ENCODE measurements at places on chromosomes 11 and 22.

DNA sequence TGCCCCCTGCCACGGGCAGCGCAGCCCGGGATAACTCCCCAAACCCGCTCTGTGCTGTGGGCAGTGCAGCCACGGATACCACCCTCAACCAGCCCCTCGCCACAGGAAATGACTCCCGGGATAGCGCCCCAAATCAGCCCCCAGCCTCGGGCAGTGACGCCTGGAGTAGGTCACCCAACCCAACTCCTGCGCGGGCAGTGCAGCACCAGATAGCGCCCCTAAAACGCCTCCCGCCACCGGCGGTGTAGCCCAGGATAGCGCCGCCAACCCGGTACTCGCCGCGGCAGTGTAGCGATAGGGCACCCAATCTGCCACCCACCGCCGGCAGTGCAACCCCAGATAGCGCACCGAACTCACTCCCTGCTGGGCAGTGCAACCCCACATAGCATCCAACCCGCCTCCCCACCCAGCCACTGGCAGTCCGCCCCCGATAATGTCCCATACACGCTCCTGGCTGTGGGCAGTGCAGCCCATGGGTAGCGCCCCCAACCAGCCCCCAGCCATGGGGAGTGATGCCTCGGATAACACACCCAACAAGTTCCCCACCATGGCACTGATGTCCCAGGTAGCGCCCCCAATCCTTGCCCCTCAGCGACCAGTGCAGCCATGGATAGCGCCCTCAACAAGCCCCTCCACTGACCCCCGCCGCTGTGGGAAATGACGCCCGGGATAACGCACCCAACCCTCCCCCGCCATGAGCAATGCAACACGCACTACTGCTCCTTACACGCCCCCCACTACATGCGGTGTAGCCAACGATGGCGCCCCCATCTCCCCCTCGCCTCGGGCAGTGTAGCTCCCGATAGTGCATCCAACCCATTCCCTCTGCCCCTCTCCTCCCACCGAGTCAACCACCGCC lies 1.5 kb downstream of the RFPL2 start:
- no peak for DNase-seq

GRCh38 chr22:45425531-45426265 lies 12.2 kb downstream of the RIBC2 start:
- no peak for DNase-seq

GRCh38 chr11:113618360-113618759 lies 87.7 kb downstream of the TMPRSS5 start:
- peak; percentile 62 for DNase-seq

DNA sequence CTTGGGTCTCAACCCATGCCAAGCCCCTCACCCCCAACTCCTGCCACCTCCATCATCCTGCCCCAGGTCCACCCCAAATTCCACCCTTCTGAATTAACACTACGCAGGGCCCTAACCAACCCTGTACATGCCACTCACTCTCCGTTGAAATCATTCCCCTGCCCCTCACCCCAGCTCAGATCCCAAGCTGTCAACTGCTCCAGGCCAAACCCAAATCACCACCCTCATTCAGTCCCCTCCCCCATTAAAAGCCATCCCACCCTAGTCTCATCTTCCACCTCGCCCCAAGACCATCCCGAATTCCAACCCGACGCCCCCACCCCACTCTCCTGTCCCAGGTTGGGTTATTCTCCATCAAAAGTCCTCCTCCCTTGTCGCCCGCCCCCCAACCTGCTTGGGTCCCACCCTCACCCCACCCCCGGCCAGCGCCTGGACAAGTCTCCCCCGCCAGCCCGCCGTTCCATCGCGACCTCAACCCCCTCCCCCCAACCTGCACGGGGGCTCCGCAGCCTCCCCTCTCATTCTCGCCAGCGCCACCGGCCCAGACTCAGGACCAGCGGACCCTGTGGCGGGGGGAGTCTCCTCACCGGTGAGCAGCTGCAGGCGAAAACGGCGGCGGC lies 466 bp downstream of the FAM168A start:
- no peak for DNase-seq

DNA sequence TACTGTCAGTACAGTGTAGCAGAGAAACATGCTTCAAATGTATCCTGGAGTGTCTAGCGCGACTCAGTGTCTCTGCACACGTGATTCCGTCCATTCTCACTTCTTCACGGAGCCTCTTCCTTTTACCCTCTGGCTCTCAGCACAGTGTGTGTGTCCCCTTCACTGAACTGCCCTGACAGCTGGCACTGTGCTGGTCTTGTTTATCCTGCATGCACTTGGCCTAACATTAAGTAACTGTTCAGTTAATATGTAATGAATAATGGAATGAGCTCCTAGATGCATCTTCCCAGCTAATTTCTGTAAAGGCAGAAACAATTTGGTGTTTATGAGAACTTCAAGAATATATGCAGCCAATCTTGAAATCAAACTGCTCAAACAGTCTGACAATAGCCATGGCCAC lies 44.4 kb downstream of the KMT5B start:
- DNase-seq, result no peak

GRCh38 chr22:38953577-38954413 lies 3.6 kb upstream of the APOBEC3A start:
- DNase-seq, result no peak

- no peak for DNase-seq
Observed at GRCh38 chr11:28877340-28877739, 769.2 kb downstream of the METTL15 start.

- no peak for DNase-seq
Observed at GRCh38 chr11:20026629-20027555, 133.4 kb downstream of the DBX1 start.

DNA sequence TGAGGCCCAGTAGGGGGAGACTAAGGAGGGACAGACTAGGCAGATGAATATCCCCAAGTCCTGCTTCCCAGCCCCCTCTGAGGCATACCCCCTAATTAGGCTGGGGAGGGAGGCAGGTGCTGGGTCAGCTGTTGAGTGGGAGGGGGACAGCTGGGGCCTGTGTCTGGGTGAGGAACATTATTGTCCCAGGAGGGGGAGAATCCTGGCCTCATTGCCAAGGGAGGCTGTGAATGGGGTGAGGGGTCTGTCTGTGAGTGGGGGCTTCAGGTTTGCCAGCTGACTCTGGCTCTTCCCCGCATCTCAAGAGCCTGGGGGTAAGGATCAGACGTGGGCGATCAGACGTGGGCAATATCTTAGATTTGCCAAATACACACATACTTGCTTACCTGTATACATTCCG lies 2.1 kb downstream of the INPPL1 start:
- DNase-seq, result no peak

DNA sequence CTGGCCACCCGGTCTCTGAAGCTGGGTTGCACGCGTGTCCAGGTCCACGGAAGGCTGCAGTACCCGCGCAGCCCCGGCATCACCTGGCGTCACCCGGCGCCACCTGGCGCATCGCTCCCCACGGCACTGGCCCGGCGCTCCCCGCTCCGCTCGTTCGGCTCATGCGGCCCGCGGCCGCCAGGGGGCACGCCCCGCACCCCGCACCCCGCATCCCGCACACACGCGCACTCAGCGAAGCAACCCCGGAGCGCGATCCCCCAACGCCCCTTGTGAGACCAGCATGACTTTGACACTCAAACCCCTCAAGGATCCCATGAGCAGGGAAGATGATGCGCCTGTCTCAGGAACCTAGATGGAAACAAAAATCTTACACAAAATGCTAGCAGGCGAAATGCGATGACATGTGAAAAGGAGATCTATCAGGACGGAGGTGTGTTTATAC lies 11.9 kb downstream of the B3GNT6 start:
- DNase-seq, result peak; percentile 47

DNA sequence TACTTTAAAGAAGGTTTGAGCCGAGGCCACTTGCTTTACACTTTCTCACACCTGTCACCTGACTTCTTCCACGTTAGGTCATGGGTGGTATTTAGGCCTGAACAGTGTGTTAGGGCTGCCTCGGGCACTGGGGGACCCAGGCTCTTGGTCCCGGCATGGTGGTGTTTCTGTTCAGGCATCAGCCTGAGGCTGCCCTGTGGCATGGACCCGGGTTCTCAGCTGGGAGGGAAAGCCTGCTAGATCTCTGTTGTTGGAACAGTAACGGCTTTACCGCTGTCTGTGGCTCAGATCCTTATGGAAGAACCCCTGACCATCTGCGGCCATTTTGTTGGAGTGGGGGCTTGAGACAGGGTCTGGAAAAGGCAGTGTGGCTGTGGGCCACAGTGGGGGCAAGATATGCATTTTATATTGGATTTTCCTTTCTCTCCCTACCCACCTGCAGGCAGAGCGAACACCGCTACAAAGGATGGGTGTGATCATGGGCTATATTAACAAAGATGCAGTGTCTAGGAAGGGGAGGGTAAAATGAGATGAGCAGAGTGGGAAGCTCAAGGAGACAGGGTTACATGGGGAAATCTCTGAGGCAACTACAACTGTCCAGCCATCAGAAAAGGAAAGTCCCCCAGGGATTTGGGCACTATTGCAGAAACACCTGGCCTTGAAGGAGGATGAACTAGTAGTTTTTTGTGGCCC lies 1.6 kb upstream of the KCNJ11 start:
- DNase-seq, result no peak

GRCh38 chr11:34730544-34731295 lies 109.8 kb downstream of the EHF start:
- DNase-seq, result no peak

DNA sequence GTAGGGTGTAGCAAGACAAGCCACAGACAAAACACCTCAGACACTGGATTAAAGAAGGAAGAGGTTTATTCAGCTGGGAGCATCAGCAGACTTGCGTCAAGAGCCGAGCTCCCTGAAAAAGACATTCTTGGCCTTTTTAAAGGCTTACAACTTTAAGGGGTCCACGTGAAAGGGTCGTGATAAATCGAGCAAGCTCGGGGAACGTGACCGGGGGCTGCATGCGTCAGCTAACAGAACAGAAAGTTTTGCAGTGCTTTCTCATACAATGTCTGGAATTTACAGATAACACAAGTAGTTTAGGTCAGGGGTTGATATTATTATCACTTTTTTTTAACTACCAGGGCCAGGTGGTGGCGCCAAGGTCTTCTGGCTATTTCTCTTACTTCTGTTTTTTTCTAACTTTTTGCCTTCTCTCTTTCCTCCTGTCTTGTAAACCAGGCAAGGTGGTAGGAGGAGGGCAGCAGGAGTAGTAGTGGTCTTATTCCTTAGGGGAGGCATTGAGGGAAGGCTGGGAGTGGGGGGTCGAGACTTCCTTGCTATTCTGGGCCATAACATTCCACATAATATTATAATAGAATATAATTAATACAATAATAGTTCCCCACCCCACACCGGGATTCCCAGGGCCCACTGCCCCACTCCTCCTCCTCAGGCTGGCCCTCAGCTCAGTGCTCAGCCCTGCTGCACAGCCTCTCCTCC lies 587 bp upstream of the ALDH3B1 start:
- DNase-seq, result no peak

GRCh38 chr11:61593151-61593550 lies 12.3 kb upstream of the SYT7 start:
- DNase-seq, result no peak

DNA sequence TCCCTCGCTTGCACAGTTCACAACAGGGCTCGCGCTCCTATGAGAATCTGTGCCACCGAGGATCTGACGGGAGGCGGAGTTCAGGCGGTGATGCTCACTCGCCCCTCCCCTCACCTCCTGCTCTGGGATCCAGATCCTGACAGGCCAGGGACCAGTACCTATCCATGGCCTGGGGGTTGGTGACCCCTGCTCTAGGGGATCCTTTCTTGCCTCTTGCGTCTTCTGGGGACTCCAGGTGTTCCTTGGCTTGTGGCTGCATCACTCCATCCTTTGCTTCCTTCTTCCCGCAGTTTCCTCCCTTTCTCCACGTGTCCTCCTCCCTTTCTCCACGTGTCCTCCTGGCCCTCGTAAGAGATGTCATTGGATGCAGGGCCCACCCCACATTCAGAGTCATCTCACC lies 30.6 kb upstream of the KRTAP5-7 start:
- no peak for DNase-seq

- no peak for DNase-seq
Observed at GRCh38 chr11:15617126-15617525, 502.4 kb downstream of the INSC start.

GRCh38 chr11:60252213-60253108 lies 9.5 kb upstream of the MS4A4E start:
- no peak for DNase-seq

DNA sequence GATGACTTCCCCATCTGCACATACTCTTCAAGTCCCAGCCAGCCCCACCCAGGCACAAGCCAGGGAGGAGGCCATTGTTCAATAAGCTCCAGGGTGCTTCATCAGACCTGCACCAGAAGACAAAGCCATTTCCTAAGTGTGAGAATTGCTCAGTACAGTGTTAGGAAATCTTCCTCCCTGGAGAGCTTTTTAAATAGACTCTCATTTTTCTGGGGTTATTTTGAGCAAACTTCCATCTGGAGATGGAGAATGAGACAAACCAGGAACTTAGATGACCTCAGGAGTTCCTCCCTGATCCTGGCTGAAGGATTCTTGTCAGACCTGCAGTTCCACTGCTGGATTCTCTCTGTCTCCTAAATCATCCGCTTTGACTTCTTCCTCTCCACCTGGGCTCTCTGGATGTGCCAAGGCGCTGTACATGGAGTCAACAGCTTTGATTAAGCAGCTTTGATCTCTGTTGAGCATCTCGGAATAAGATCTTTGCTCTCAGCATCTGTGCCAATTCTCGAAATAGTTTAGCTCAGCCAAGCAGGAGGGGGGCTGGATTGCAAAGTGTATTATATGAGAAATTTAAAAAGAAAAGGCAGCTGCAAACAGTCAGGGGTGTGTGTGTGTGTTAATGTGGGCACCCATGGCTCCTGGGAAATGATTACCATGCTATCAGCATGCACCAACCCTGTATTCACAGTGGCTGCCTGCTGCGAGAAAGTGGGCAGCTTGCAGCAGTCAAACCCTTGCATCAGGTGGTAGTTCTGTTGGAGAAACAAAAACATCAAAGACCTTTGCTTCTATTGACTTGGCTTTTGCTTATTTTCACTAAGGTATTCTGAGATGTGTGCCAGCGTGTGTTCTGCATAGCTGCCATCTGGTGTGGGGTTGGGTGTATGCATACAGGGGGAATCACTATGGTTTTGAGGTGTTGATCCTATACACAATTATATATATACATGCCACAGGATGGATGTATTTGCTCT lies 70.2 kb upstream of the NAV2 start:
- peak; percentile 66 for DNase-seq

DNA sequence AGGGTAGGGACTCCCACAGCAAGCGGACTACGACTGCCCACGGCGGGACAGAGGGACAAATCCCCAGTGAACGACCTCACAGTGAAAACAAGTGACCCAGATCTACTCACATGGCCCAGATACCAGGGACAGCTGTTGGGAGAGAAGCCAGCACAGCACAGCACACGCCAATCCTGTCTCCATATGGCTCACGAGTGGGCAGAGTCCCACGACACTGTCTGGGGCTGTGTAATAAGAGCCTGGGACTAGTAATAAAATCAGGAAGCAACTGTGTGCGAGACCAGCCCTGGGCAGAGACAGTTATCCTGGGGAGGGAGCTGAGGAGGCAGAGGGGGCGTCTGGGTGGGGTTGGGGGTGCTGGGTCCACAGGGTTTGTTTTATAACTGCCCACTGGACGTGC lies 385.0 kb downstream of the CTTN start:
- peak; percentile 17 for DNase-seq

GRCh38 chr11:17796154-17796553 lies 61.6 kb downstream of the KCNC1 start:
- no peak for DNase-seq

GRCh38 chr11:12182676-12183541 lies 72.5 kb downstream of the MICAL2 start:
- peak; percentile 95 for DNase-seq

- DNase-seq, result no peak
Observed at GRCh38 chr11:69320326-69320725, 26.4 kb downstream of the MYEOV start.

GRCh38 chr11:9643751-9644150 lies 20.1 kb upstream of the SWAP70 start:
- no peak for DNase-seq
